GM13977 (cell line): ENCODE measurements at places on chromosomes 1 and 21.

GRCh38 chr1:211534545-211535291 lies 42.8 kb upstream of the RD3 start:
- no peak for DNase-seq

GRCh38 chr1:222547944-222548671 lies at the start of gene HHIPL2:
TSS of gene HHIPL2 (minus strand) at chr1:222548104. CDS start at chr1:222548044, 60 bp downstream.
- no peak for DNase-seq

GRCh38 chr1:198624648-198624980 lies 14.2 kb upstream of the PTPRC start:
- DNase-seq, result no peak

- no peak for DNase-seq
Observed at GRCh38 chr1:158093376-158093775, 87.3 kb upstream of the CD1D start.

GRCh38 chr1:244246334-244246733 lies 195.3 kb downstream of the ZBTB18 start:
- DNase-seq, result no peak

- no peak for DNase-seq
Observed at GRCh38 chr1:54517496-54517895, 30.5 kb upstream of the ACOT11 start.

DNA sequence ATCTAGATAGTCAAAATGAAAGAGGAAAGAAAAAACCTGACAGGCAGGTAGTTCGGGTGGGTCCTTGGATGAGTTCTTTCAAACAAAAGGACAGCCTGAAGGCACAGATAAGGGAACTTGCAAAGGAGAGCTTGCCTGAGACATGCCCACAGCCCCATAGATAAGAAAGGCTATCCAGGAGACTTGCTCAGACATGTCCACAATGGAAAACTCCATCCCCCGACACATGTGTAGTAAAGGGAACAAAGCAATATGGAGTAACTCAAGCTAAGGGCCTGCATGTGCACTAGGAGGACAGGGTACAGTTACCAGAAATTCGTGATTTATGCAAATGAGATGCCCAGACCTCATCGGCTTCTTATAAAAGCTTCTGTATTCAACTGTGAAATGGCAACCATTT lies 281.5 kb downstream of the NEGR1 start:
- no peak for DNase-seq

GRCh38 chr1:84861988-84862644 lies 30.9 kb downstream of the LPAR3 start:
- DNase-seq, result no peak

DNA sequence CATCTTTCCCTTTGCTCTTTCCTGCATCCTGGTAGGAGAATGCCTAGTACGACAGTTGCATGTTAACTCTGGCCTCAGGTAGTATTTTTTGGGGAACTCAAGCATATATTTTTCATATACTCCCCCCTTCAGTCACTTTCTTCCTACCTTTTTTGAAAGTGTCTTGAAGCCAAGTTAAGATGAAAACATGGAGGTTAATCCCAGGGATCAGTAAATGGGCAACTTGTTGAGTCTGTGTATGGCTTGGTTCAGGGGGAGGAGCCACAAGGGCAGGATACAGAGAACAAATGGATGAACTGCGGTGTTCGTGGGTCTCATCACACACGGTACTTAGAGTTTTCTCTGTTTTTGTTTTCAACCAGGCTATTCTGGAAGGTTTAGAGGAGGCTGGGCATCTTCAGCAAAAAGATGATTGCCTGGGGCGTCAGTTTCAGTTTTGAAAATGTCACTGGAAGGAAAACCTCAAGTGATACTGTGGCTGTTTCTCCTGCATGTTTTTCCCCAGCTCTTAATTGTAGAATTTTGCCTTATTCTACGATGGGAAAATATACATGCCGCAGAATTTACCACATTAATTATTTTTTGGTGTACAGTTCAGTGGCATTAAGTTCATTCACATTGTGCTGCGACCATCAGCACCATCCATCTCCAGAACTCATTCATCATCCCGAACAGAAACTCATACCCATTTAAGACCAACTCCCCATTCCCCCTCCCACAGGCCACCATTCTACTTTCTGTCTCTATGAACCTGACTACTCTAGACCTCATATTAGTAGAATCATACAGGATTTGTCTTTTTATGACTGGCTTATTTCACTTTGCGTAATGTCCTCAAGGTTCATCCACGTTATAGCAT lies 71.5 kb downstream of the MAP10 start:
- no peak for DNase-seq

- no peak for DNase-seq
Observed at GRCh38 chr1:236069796-236070195, 4.9 kb upstream of the NID1 start.

DNA sequence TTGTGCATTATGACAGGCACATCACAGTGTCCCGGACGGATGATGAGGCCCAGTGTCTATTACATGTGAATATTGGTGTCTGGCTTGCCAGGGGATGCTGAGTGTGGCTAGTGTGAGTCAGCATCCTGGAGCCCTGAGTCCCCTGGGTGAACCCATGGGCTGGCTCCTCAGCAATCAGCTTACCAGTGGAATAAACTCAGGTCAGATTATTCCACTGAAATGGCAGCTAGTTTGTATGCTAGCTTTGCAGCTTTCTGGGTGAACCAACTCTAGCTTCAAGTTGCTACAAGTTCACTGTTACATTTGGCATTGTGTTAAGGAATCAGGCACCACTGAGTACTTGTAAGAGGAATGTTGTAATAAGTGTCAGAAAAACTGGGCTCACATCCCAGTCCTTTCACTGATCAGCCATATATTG lies 23.9 kb upstream of the RPTN start:
- no peak for DNase-seq

DNA sequence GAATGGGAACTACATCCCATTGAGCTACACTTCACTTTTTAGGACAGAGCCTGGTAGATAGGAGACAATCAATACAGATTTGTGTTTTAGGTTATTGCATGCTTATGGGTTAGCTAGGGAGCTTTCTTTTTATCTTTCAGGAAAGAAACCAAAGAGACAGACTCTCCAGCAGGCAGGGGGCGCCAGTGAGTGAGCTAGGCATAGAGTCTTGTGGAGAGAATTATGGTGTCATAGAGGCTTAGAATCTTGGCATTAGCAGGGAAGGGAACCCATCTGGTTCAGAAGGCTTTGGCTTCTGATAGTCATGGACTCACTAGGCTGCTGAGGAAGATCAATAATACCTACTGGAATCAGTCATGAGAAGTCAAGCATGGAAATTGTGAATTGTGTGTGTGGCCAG lies at the start of gene SMCP:
TSS of gene SMCP (plus strand) at position 281 of the 400 bp plus-strand sequence. CDS start 6,101 bp downstream, outside the sequence.
- DNase-seq, result peak; percentile 22

DNA sequence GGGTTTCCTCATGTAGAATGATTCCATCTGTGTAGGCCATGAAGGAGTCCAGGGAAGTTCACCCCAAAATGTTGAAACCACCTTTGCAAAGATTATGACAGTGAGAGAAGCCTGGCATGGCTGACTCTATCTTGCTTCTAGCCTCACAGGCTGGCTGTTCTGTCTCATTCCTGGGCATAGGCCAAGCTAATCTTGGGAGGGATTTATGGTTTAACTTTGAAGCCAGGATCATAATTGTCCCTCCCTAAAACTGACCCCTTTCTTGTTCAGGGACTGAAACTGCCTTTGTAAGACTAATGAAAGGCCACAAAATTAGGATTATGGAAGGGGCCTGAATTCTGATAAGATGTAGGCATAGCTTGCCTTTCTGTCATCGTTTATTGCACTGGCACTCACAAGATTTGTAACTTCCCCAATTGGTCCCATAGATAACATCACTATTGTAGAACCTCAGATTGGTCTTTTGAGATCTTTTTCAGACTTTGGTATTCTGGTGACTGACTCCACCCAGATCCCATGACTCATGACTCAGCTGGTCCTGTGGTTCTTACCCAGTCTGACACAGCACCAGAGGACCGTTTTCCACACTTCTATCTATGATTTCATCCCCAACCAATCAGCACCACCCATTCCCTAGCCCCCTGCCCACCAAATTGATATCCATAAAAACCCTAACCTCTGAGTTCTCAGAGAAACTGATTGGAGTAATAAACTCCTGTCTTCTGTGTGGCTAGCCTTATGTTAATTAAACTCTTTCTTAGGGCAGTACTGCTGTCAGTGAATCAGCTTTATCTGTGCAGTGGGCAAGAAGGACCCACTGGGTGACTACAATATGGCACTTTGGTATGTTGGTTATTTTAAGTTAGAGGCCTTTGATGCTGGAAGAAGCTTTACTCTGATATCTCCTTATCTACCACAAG lies 13.6 kb upstream of the LAMTOR5 start:
- no peak for DNase-seq

- DNase-seq, result no peak
Observed at GRCh38 chr1:199857108-199857507, 170.4 kb upstream of the NR5A2 start.

GRCh38 chr1:47687631-47688460 lies 250.0 kb downstream of the FOXD2 start:
- no peak for DNase-seq

DNA sequence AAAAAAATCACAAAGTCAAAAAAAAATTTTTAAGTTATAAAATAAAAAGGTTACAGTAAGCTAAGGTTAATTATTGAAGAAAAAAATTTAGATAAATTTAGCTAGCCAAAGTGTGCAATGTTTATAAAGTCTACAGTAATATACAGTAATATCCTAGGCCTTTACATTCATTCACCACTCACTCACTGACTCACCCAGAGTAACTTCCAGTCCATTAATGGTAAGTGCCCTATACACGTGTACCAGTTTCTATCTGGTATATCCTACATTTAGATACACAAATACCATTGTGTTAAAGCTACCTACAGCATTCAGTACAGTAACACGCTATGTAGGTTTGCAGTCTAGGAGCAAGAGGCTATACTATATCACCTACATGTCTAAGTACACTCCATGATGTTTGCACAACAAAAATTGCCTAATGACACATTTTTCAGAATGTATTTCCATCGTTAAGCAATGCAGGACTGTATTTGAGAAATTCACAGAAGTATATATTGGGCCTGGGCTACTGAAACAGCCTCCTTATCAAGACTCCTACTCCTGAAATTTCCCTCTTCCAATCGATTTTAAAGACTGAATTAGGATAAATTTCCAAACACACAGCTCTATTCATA lies 155.1 kb downstream of the COP1 start:
- no peak for DNase-seq

- DNase-seq, result no peak
Observed at GRCh38 chr1:203626910-203627246, 246 bp downstream of the ATP2B4 start.

GRCh38 chr1:248696261-248696660 lies 6.3 kb downstream of the OR14I1 start:
- DNase-seq, result no peak

GRCh38 chr1:47438165-47439016 lies 547 bp downstream of the FOXD2 start:
- DNase-seq, result no peak

GRCh38 chr1:110011527-110012041 lies 22.8 kb upstream of the STRIP1 start:
- peak; percentile 77 for DNase-seq

DNA sequence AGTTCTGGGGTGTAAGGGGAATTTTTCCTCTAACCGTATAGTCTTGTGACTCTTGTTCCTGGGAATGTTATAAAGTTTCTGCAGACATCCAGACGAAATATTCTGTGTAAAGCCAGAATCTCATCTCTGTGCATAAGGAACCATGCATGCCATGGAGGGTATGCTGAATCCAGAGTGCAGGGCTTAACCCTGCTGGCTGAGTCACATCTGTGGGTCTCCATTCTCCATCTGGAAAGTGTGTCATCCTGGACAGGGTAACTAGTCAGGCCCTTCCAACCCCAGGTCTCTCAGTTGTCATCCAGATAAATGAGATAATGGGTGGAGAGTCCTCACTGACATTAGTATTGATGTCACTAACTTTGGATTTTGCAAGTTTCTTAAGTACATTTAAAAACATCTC lies 48.8 kb downstream of the ATP5PO start:
- DNase-seq, result no peak

DNA sequence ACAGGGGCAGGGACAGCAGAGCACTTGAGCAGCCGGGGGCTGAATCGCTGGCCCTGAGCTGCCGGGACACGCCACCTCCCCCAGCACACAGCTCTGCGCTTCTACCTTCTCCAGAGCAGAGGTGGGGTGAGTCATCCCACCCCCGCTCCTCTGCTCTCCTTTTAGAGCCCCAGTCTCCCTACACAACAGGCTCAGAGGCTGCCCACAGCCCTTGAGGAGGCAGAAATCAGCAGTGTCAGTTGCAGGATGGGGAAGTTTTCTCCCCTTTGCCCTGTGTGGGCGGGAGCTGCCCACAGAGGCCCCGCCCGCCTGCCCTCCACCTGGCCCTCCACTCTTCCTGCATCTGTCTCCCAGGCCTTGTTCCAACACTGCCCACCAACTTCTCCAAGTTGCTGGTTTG lies 94.6 kb downstream of the STUM start:
- peak; percentile 85 for DNase-seq

DNA sequence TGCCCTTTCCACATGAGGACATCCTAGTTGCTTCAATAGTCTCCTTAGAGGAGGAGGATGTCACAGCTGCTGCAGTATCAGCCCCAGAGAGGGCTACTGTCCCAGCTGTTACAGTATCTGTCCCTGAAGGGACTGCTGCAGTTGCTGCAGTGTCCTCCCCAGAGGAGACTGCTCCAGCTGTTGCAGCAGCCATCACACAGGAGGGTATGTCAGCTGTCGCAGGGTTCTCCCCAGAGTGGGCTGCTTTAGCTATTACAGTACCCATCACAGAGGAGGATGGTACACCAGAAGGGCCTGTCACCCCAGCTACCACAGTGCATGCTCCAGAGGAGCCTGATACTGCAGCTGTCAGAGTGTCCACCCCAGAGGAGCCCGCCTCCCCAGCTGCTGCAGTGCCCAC lies 78.5 kb upstream of the BMP8A start:
- DNase-seq, result no peak

- DNase-seq, result no peak
Observed at GRCh38 chr1:12417389-12417788, 187.6 kb downstream of the VPS13D start.

DNA sequence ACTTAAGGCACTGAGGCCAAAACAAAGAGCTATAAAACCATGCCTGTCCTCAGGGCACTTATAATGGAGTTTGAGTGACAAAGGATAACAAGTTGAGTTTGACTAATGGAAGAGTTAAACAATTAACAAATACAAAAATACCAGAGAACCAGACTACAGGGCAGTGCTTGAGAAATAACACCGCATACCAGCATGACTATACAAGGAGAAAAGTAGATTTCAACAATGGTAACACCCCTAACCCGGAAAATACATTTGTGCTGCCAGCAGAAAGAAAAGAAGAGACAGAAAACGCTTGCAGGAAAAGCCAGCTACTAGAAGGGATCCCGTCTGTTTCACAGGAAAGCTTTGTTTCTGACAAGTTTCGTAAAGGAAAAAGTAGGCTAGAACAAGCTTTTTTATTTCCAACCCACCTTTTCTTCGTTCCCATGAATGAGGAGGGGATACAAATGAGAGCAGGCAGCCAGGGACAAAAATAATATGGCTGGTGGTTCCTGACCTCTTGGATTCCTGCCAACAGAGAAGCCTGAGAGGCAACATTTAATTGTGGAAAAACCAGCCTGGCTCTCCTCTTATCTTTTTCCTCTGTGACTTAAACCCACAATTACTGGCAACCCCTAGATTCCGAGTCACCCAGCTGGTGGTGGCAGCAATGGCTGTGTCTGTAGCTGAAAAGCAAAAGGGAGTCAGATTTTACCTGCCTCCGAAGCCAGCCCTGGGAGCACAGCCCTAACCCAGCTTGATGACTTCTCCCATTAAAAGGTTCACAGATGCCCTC lies 56.5 kb downstream of the WLS start:
- DNase-seq, result no peak

GRCh38 chr21:44024257-44024656 lies 12.1 kb downstream of the TRAPPC10 start:
- DNase-seq, result no peak
